ENCODE measurements at places on chromosomes 7 and 10.

DNA sequence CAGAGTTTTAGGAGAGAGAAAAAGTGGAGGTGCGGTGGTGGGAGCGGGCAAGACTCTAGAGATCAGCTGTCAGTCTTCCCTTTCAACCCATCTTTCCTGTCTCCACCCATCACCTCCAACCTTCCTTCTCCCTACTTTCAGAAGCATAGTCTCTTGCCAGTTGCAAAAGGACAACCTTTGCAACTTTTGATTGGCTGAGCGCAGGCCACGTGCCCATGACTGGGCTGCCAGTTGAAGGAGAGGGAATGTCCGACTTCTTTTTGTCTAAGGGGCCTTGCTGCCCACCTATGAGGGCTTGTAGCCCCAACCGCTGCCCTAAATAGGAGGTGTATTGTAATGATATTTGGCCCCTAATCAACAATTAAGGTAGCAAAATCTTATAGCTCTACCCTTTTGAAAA lies 12.6 kb downstream of the CYP26A1 start:
- no peaks in the 10 kb centered on the region for H3K27me3 ChIP-seq
- H3K4me1 ChIP-seq, result no peaks in the 10 kb centered on the region
- H3K36me3 ChIP-seq, result no peaks in the 10 kb centered on the region
- no peak overlapping the region for H3K4me3 ChIP-seq

DNA sequence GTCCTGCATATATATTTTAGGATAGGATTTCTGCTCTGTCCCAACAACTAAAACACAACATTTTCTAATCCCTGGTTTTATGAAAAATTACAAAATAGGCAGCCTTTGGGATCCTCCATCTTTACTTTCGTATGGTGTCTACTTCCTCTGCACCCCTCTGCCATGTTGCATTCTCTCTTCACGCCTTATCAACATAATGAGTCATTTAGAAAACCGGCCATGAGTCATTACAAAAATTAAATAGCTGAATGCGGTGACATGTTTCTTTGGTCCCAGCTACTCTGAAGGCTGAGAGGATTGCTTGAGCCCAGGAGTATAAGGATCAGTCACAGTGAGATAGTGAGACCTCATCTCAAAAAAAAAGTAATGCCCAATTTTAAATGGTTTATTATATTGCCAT lies 148.1 kb upstream of the CELF2 start:
- no peaks in the 10 kb centered on the region for H3K36me3 ChIP-seq
- no peak overlapping the region for H3K27ac ChIP-seq
- H3K4me1 ChIP-seq, result peaks cover 39% of the 10 kb centered on the region
- no peaks in the 10 kb centered on the region for H3K27me3 ChIP-seq

GRCh38 chr7:139777133-139777891 lies 486 bp downstream of the HIPK2 start:
- H3K4me1 ChIP-seq, result peaks cover 28% of the 10 kb centered on the region
- H3K36me3 ChIP-seq, result no peaks in the 10 kb centered on the region
- H3K27ac ChIP-seq, result peak overlapping the region; percentile 88

GRCh38 chr10:68987611-68988010 lies 992 bp upstream of the KIFBP start:
- no peak for DNase-seq
- H3K27me3 ChIP-seq, result no peaks in the 10 kb centered on the region
- peaks cover 31% of the 10 kb centered on the region for H3K36me3 ChIP-seq
- H3K4me1 ChIP-seq, result peaks cover 25% of the 10 kb centered on the region
- H3K27ac ChIP-seq, result peak overlapping the region; percentile 73

- no peaks in the 10 kb centered on the region for H3K4me1 ChIP-seq
- peaks cover 11% of the 10 kb centered on the region for H3K36me3 ChIP-seq
These were observed 9.4 kb downstream of the ING3 start for GRCh38 chr7:120959929-120960484.
